ENCODE measurements at places on chromosomes 12 and 14.

GRCh38 chr14:55581342-55581771 lies 1.4 kb downstream of the KTN1 start:
- no peak for DNase-seq

GRCh38 chr12:74454109-74454508 lies 83.5 kb upstream of the ATXN7L3B start:
- no peak for DNase-seq

DNA sequence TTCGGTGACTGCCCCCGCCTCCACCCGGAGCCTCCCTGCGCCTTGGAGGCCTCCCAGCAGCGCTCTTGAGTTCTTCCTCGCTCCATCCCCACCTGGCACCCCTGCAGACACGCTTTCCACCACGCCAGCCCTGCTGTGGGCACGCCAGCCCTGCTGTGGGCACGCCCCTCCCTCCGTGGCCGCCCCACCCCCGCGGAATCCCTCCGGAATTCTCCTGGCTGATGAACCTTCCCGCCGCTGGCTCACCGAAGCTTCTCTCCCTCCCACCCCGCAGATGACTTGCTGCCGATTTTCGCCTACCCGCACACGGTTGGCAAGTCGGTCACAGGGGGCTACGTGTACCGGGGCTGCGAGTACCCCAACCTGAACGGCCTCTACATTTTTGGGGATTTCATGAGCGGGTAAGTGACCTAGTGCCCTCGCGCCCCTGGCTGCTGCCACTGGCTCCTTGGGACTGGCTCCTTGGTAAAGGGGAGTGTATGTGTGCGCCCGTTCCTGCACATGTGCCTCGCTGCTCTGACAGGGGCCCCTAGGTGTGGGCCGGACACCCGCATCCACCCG lies 15.2 kb downstream of the HHIPL1 start:
- no peak for DNase-seq

DNA sequence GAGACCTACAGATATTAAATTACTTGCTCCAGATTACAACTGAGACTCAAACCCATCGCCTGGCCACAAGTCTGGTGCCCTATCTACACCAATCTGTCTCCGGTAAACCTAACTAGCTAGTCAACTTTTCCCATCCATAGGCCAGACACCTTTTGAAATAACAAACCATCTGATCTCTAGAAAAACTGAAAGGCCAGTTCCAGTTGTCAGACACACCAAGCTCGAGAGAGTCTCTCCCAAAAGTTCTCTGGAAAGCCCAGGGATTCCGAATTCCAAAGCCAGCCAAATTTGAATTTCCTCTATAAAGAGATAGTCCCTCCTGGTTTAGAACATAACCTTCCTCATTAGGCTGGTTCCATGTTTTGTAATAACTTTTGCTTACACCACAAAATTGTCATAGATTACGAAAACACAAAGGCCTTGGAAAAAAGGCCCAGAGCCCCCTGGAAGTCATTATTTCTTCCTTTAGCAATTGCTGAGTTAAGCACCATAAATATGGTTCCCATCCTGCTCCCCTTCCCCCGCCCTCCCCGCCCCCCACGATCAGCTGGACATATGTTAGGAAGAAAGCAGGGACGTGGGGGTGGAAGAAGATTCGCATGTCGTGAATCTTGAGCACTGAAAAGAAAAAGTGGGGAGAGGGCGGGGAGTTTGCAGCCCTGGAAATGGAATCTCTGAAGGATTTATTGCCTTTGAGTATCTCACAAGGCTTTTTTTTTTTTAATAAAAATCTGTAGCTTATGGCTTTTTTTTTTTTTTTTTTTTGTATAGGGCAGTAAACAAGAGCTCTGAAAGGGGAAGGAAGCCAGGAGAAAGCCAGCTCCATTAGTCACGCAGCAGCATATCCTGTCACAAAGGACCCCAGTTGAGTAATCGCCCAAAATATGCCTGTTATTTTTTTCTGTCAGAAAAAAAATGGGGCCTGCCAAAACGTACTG lies 110.4 kb downstream of the ZFP36L1 start:
- DNase-seq, result no peak

DNA sequence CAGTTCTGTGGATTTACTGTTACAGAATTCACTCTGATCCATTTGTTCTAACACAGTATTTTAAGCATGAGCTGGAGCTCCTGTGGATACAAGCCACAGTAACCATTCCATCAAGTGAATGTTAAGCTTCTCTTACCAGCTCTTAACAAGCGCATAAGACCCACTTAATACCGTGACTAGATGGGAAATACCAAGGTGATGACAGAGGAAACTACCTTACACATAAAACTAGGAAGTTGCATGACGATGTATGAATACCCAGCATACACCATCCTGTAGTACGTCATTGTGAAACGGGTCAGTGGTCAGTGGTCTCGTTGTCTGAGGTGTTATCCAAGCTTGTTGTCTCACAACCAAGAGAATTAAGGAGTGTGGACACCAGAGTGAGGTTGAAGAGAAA lies 2.0 kb upstream of the GALC start:
- DNase-seq, result no peak

DNA sequence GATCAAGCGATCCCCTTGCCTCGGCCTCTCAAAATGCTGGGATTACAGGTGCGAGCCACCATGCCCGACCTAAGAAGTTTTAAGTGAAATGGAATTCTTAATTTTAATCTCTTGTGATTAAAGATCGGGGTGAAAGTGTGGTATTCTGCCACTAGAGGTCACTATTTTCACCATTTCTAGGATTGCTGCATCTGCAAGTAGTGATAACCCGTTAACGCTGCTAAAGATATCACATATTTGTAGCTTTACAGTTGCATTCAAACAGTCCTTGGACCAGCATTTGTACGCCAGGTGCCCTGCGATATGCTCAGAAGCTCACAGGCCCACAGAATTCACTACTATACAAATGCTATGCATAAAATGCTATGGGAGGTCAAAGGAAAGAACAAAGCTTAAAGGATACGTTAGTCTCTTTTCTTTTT lies 19.3 kb downstream of the CCDC62 start:
- DNase-seq, result no peak

- DNase-seq, result no peak
Measured at GRCh38 chr12:4626543-4626942, 22.3 kb downstream of the AKAP3 start.

GRCh38 chr12:111105294-111105693 lies 184.9 kb upstream of the MYL2 start:
- DNase-seq, result no peak

DNA sequence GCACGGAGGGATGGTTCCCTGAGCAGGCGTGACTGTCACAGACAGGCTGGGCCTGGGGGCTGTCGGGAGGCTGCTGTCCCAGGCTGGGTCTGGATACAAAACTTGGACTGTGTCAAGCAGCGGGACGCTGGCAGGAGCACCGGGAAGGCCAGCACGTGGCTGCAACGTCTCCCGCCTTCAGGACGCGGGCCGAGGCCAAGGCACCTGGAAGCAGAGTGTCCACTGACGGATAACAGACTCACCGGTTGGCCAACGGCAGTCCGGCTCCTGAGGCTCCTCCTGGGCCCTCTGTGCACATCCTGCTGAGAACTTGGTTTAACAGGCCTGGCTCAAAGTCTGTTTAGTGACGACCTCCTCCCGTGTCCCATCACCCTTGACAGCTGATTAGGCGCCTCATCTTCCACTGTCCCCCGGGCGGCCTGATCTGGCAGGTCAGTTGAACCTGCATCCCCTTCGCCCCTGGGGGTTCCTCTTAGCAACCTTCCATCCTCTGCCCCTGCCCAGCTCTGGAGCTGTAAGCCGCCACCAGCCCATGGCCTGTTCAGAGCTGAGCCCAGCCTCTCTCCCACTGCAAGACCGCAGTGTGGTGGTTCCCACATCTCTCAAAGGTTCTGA lies 2.5 kb downstream of the XRCC3 start:
- DNase-seq, result no peak

DNA sequence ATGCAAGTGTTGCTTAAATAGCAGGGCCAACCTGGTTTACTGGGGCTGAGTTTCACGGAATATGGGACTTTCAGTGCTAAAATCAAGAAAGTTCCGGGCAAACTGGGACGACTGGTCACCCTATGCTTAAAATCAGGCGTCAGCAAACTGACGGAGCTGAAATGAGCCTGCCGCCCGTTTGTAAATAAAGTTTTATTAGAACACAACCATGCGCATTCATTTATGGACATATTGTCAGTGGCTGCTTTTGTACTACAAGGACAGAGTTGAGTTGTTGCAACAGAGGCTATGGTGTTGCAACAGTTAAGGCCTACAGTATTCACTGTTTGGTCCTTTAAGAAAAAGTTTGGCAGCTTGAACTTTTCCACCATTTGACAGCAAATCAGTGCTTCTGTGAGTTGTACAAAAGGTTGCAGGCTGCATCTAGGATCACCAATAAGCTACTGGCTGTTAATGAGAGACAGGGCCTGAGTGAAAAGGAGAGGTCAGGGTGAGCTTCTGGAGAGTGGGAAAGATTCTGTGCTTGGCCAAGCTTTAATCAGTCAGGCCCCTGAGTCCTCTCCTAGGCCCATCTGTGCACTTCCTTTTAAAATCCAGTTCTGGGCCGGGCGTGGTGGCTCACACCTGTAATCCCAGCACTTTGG lies 13.3 kb downstream of the SELPLG start:
- DNase-seq, result no peak
